Cerebellar nuclear complex (tissue), 1 donor: ENCODE measurements at places on chromosomes 5 and 9.

DNA sequence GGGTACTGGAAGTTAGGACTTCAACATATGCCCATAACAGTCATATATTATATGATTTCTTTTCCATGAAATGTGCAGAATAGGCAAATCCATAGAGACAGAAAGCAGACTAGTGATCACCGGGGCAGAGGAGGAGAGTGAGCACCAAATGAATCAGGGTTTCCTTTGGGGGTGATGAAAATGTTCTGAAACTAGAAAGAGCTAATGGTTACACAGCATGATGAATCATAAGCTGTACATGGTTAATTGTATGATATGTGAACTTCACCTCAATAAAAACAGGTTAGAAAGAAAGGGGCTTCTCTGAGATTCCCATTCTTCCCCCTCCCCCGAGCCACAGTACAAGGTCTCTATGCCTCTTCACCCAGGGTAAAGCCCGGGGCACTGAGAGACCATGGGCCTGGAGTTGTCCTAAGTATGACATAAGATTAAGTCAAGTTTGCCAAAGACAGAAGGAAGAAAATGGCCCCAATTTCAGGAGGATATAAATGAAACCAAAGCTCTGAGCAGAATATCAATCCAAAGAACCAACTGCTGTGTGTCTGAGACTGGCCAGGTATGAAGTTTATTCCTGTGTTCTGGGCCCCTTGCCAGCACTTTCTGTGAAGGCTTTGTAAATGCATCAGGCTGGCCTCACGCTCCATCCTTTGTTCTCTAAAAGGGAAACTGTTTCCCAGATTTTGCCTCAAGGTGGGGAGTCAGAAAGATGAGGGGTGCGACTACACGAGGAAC, 243.8 kb downstream of the CDK5RAP2 start:
- no peak for DNase-seq

GRCh38 chr9:126721564-126721981, 83.3 kb upstream of the ZBTB43 start:
- DNase-seq, result no peak

DNA sequence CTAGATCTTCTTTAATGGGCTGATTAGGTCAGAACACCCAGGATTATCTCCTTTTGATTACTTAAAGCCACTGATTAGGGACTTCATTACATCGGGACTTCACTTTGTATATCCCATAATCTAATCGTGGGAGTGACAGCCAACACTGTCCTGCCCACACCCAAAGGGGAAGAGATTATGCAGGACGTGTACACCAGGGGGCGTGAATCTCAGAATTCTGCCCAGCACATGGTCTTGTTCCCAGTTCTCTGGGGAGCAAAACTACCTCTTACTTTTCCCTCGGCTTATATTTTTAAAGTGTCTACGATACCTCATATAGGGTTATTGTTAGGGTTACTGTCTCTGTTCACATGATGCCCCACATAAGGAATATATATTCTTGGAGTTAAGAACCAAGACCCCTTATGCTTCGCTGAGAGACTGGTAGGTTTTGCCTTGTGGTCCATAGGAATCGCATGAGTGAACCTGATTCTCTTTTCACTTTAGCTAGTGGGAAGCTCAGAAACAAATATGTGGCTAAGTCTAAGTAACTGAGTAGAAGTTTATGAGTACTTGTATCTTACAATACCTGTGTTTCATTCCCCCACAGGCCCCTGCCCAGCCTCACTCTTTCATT, 192.7 kb downstream of the GNA14 start:
- DNase-seq, result no peak

- DNase-seq, result no peak
Observed at GRCh38 chr5:142736247-142736632, 33.9 kb upstream of the ARHGAP26 start.

GRCh38 chr5:31096238-31096865, 97.1 kb upstream of the CDH6 start:
- no peak for DNase-seq
